ENCODE measurements at places on chromosomes 6 and 20. TPM values are rescaled to one million over a fixed set of nuclear protein-coding genes. Genes with fewer than 3 reads are reported as not detected.

DNA sequence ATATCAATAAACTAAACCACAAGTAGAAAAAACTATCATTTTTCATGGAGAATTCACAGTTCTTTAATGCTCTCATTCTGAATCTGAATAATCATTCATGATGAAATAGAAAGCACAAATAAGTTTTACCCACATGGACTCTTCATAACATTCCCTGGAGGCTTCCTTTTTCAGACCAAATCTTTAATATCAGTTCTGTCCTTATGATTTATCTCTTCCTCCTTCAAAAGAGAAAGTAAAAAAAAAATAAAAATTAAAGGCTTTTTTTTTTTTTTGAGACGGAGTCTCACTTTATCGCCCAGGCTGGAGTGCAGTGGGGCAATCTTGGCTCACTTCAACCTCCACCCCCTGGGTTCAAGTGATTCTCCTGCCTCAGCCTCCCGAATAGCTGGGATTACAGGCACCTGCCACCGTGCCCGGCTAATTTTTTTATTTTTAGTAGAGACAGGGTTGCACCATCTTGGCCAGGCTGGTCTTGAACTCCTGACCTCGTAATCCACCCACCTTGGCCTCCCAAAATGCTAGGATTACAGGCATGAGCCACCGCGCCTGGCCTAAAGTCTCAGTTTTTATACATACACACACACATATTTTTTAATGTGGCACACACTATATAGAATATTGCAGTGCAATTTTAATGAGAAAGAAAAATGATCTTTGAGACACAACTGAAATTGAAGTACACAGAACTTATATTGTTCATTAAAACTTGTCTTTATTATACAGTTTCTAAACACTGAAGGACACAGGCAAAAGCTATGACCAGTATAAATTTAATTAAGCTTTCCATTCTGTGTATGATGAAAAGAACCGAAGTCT lies 31.9 kb upstream of the ZNF217 start:
- no peaks in the 10 kb centered on the region for H3K36me3 ChIP-seq
- peak overlapping the region; percentile 52 for H3K27ac ChIP-seq
- no peak for DNase-seq

- H3K27me3 ChIP-seq, result no peaks in the 10 kb centered on the region
- H3K4me1 ChIP-seq, result peaks cover 24% of the 10 kb centered on the region
- no peak for DNase-seq
- H3K4me3 ChIP-seq, result no peak overlapping the region
- H3K36me3 ChIP-seq, result peaks cover 50% of the 10 kb centered on the region
These were observed 7.1 kb downstream of the VNN2 start for GRCh38 chr6:132750455-132751248.

- H3K36me3 ChIP-seq, result no peaks in the 10 kb centered on the region
- peaks cover 23% of the 10 kb centered on the region for H3K27me3 ChIP-seq
- H3K27ac ChIP-seq, result no peak overlapping the region
- no peak overlapping the region for H3K4me3 ChIP-seq
These were observed 97.7 kb downstream of the KCNB1 start for GRCh38 chr20:49384437-49385434.

GRCh38 chr6:130752267-130752666 lies 74.9 kb upstream of the SMLR1 start:
- DNase-seq, result no peak
- H3K27ac ChIP-seq, result no peak overlapping the region
- no peak overlapping the region for H3K4me3 ChIP-seq
- H3K27me3 ChIP-seq, result peaks cover 2% of the 10 kb centered on the region
- H3K36me3 ChIP-seq, result no peaks in the 10 kb centered on the region
- H3K4me1 ChIP-seq, result no peaks in the 10 kb centered on the region

- peaks cover 78% of the 10 kb centered on the region for H3K36me3 ChIP-seq
- peaks cover 16% of the 10 kb centered on the region for H3K4me1 ChIP-seq
- H3K4me3 ChIP-seq, result no peak overlapping the region
- no peak overlapping the region for H3K27ac ChIP-seq
- DNase-seq, result no peak
These were observed 26.8 kb downstream of the HDDC2 start for GRCh38 chr6:125274935-125275334.

- DNase-seq, result no peak
- H3K27ac ChIP-seq, result no peak overlapping the region
- no peaks in the 10 kb centered on the region for H3K4me1 ChIP-seq
- H3K4me3 ChIP-seq, result no peak overlapping the region
- no peaks in the 10 kb centered on the region for H3K27me3 ChIP-seq
- H3K36me3 ChIP-seq, result no peaks in the 10 kb centered on the region
These were observed 689.4 kb upstream of the MAP3K7 start for GRCh38 chr6:91276315-91276714.

DNA sequence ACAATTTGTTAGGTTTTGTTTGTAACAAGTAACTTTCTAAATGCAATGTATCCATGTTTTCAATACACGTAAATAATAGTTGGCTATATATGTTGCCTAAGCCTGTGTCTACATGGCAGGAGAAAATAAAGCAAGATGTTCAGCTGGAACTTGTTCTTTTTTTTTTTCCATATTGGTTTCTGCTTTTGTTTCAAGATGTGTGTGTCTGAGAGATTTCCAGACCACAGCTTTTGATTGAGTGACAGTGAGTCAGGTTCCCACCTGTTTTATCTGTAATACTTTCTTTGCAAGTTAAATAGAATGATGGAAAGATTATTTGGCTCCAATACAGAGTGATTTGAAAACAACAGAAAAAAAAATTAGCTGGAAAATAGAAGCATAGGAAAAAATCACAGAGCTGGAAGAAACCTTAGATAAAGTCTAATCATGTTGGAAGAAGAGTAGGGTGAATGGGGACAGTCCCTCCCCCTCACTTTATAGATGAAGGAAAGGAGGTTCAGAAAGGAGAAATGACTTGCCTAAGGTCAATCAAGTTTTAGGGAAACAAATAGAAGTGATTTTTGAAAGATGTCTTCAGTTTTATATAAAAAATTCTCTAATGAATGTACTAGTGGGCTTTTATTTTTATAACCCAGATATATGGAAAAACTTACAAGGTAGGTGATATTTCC lies 150.9 kb upstream of the STMND1 start:
- H3K27me3 ChIP-seq, result peaks cover 34% of the 10 kb centered on the region
- no peak overlapping the region for H3K27ac ChIP-seq
- H3K4me1 ChIP-seq, result peaks cover 50% of the 10 kb centered on the region
- peaks cover 2% of the 10 kb centered on the region for H3K36me3 ChIP-seq

DNA sequence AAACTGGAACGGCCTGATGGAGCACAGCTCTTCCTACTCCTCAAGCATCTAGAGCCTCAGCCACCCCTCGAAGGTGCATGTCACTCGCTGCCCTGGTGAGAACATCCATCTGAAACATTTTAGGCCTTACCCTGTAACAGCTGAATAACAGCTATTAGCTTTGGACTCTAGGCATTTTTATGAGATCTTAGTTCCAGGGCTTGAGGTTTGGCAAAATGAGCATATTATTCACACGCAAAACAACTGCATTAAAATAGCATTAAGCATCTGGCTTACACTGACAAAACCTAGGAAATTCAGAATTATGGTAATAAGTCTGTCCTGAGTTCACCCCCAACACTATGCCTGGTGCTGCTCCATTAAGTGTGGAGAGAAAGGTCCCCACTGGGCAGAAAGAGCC lies 56.1 kb downstream of the ADAT2 start:
- H3K4me3 ChIP-seq, result no peak overlapping the region
- no peak overlapping the region for H3K27ac ChIP-seq
- no peaks in the 10 kb centered on the region for H3K36me3 ChIP-seq
- no peak for DNase-seq
- H3K4me1 ChIP-seq, result peaks cover 6% of the 10 kb centered on the region
- H3K27me3 ChIP-seq, result no peaks in the 10 kb centered on the region

AKAP12 gene
- 3.2 TPM for total RNA-seq

SEC23B gene
- 88.5 TPM for total RNA-seq

KHDRBS2 gene
- total RNA-seq, result not detected

CLIC5 gene
- 1.1 TPM for total RNA-seq

ERVFRD-1 gene
- total RNA-seq, result not detected

CLPSL2 gene
- total RNA-seq, result not detected

PGC gene
- total RNA-seq, result not detected

MOXD1 gene
- not detected for total RNA-seq
